ENCODE measurements at places on chromosomes 1 and 21. TPM values are rescaled to one million over a fixed set of nuclear protein-coding genes. Genes with fewer than 3 reads are reported as not detected.

F5 gene
- total RNA-seq = 6.2 TPM

ACTL8 gene
- not detected for total RNA-seq

RNU1-3 gene
- total RNA-seq = 5,937 TPM

- H3K27ac ChIP-seq = no peak overlapping the region
- no peak overlapping the region for H3K4me3 ChIP-seq
- H3K27me3 ChIP-seq = no peaks in the 10 kb centered on the region
- H3K4me1 ChIP-seq = peaks cover 65% of the 10 kb centered on the region
Measured at GRCh38 chr1:64894438-64895196, 71.7 kb downstream of the JAK1 start.

- no peak overlapping the region for H3K4me3 ChIP-seq
- H3K27ac ChIP-seq = no peak overlapping the region
- DNase-seq = no peak
- no peaks in the 10 kb centered on the region for H3K27me3 ChIP-seq
Measured at GRCh38 chr1:90459570-90459969, 257.5 kb downstream of the BARHL2 start.

DNA sequence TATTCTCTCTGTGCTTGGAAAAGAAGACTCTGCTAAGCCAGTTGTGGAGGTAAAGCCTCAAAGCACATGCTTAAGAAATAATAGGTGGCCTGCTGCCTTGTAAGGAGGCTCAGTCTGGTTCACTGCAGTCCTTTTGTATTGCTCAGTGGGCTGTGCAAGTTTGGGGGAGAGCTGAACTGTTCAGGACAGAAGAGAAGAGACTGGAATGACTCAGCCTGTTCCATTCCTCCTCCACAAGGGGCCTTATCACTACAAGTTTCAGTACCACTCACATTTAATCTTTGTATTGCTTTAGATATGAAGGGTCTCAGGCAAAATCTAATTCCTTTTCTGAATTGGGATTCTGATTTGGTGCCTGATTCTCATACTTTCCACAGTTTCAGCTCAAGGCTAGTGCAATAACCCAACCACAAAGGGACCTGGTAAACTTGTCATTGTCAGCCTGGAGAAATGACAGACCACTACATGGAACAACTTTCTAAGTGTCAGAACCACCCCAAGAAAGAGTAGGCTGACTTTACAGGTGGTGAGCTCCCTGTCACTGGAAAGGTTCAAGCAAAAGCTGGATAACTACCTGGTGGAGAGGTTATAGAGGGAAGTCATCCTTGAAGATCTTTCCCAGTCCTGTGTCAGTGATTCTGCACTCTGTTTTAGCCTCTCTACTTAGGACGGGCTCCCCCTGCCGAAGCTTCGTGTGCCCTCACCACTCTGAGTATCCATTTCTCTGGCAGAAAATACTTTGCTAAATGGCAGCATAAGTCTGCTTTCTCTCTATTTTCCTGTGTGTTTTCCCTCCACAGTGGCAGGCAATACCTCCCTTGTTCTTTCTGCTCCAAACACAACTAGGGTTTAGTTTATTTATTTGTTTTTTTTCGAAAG lies 162.9 kb upstream of the GJB5 start:
- H3K27ac ChIP-seq = no peak overlapping the region
- no peaks in the 10 kb centered on the region for H3K4me1 ChIP-seq
- no peak for DNase-seq
- no peaks in the 10 kb centered on the region for H3K36me3 ChIP-seq
- H3K4me3 ChIP-seq = no peak overlapping the region
- H3K27me3 ChIP-seq = peaks cover 2% of the 10 kb centered on the region

GRCh38 chr1:82073659-82074058 lies 272.9 kb downstream of the ADGRL2 start:
- no peaks in the 10 kb centered on the region for H3K4me1 ChIP-seq
- no peak overlapping the region for H3K27ac ChIP-seq
- no peak overlapping the region for H3K4me3 ChIP-seq
- no peaks in the 10 kb centered on the region for H3K36me3 ChIP-seq
- no peaks in the 10 kb centered on the region for H3K27me3 ChIP-seq

GRCh38 chr1:24483441-24483840 lies 19.2 kb upstream of the RCAN3 start:
- H3K27me3 ChIP-seq = no peaks in the 10 kb centered on the region
- no peaks in the 10 kb centered on the region for H3K36me3 ChIP-seq
- DNase-seq = no peak
- peaks cover 83% of the 10 kb centered on the region for H3K4me1 ChIP-seq
- peak overlapping the region; percentile 56 for H3K27ac ChIP-seq

DNA sequence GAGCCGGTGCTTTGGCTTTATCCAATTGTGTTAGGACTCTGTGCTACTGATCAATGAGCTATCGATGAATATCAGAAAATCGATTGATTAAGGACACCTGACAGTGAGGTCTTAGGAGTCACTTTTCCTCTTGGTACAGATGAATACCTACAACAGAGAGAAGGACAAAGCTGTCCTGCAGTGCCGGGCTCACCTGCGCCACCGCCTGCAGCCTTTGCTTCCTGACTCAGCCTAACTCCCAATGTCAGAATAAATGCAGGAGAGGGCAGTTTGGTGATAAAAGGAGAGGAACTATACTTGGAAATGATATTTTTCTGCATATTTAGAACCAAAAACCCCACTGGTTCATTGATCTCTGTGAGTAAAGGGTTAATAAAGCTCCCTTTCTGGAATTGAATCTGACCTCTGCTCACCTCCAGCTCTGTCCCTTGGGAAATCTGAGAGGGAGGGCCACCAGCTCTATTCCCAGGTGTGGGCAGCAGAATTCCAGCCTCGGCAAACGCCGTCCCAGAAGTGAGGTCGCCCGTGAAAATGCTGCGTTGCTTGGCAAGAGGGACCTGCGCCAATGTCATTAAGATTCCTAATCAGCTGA lies 39.3 kb downstream of the POFUT2 start:
- H3K27me3 ChIP-seq = no peaks in the 10 kb centered on the region
- H3K36me3 ChIP-seq = no peaks in the 10 kb centered on the region
- DNase-seq = no peak
- no peak overlapping the region for H3K27ac ChIP-seq
- no peak overlapping the region for H3K4me3 ChIP-seq

DNA sequence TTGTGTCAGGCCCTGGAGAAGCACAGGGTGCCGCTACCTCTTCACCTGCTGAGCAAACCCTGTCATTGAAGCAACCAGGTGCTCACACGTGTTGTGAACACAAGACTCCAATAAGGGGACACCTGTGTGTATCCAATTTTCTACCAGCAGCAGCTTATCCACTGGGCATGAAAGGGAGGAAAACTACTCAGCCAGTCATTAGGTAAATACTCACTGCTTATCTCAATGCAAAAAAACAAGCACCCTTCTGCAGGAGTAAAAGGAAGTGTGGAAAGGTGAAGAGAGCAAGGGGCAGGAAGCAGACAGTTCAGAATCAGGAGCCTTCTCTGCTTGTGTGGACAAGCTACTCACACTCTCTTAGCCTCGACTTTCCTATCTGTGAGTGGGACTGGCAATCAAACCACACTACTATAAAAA lies 148.9 kb downstream of the ETS2 start:
- no peak overlapping the region for H3K4me3 ChIP-seq
- H3K4me1 ChIP-seq = no peaks in the 10 kb centered on the region
- DNase-seq = no peak
- no peaks in the 10 kb centered on the region for H3K27me3 ChIP-seq

Data from CD4-positive, alpha-beta T cell (primary cell).